ENCODE measurements at places on chromosomes 5 and 9.

DNA sequence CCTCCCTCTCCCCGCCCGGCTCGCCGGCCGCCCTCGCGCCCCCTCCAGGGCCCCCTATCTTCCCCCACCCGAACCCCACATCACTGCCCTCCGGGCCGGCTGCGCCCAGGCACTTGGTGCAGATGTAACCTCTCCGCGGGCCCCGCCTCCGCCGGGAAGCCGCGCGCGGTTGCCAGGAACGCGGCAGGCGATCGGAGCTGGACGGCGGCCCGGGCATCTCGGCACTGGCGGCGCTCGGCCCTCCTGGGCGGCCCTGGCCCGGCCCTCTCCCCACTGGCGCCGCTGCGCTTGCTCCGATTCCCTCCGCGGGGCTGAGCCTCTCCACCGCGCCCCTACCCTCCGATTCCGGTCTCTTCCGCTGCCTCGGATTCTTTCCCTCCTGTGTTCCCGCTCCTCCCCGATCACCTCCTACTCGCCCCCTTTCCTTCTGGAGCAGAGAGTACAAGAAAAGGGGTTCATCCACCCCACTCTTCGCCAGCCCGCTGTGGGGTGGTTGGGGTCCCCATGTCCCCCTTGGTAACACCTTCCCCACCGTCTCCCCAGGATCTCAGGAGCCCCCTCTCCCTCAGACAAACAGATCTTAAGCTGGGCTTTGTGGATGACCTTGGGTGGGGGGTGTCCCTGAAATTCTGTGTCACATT, 70.6 kb downstream of the C9orf50 start:
- DNase-seq = no peak

- no peak for DNase-seq
Observed at GRCh38 chr9:86685556-86685955, 261.8 kb downstream of the GAS1 start.

GRCh38 chr5:45609661-45610060, 86.5 kb downstream of the HCN1 start:
- DNase-seq = no peak

- DNase-seq = no peak
Observed at GRCh38 chr9:22103685-22104575, 94.8 kb upstream of the CDKN2B start.

DNA sequence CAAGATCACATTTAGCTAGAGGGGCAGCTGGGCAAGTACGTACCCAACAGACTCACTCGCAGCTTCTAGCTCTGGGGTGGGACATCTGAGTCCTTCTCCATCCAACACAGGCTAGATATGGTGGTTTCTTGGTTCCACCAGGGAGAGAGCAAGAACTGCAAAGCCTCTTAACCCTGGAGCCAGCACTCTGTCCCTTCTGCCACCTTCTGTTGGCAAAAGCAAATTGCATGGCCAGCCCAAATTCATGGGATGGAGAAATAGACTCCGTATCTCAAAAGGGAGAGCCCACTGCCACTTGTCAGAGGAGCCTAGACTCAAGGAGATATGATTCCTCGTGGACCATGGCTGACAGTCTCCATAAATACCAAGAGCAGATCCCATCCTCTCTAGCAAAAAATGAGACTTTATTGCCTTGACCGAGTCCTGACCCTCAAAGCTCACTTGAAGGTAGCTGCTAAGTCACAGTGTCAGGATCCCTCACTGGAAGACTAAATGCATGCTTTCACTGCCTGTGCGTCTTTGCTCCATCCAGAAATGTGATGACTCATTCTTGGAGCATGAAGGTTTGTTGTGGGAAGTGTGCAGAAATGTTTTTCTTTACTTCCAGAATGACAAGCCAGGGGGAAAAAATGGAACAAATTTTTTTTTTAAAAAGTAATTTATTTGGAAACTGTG, 28.8 kb upstream of the ROR2 start:
- no peak for DNase-seq

GRCh38 chr9:96186591-96187011, 115.4 kb downstream of the HSD17B3 start:
- DNase-seq = no peak

- no peak for DNase-seq
Observed at GRCh38 chr5:68369457-68370125, 154.0 kb downstream of the PIK3R1 start.

Data from stimulated activated CD4-positive, alpha-beta T cell treated with anti-CD3 and anti-CD28 coated beads, TNF-alpha, amount 100 ng/mL, for 48 hours (primary cell).